ENCODE measurements at places on chromosomes 7 and 10.
A peak's percentile ranks its signal among the peaks of the same experiment; 100 is the strongest.

GRCh38 chr10:5811387-5811821 is 1.8 kb downstream of the GDI2 start:
- no peak for DNase-seq

DNA sequence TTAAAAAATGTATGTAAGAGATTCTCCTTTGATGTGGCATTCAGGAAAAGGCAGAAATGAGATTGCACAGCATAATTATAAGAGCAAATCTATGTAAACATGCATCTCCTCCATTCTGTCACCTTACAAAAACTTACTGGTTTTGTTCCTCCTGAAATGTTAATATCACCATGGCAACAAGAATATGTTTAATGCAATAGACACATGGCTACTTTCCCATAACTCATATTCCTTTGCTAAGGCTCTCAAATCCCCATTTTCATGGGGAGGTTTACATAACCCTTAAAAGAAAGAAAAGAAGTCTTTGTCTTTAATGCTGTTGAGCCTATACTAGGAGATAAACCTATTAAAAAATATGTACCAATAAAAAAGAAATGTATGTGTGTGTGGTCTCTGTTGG is 136.2 kb downstream of the ANK3 start:
- DNase-seq = no peak

DNA sequence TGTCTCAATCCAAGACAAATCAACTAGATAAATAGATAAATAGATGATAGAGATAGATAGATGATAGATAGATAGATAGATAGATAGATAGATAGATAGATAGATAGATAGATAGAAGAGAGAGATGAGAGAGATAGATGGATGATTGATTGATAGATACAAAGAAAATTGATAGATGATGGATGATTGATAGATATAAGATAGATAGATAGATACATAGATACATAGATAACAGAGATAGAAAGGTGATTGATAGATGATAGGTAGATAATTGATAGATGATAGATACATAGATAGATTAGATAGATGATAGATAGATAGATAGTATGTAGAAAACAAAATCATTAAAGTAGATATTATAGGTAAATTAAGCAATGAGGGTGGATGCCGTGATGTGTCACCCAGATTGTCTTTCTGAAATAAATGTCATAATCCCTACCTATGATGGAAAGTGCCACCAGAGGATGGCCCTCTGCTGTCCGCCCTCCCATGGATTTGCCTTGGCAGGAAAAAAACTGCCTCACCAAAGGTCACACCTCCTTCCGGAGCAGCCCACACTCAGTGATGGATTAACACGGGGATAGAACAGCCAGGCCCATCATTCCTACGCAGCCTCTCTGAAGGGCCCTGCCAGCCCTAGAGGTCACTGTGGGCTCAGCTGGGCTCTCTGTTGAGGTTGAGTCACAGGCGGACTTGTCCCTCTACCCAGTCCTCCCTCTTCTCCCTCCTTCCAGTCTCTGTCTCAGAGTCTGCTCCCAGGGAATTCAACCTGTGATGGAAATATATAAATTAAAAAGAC is 50.8 kb downstream of the KCNH2 start:
- DNase-seq = no peak

DNA sequence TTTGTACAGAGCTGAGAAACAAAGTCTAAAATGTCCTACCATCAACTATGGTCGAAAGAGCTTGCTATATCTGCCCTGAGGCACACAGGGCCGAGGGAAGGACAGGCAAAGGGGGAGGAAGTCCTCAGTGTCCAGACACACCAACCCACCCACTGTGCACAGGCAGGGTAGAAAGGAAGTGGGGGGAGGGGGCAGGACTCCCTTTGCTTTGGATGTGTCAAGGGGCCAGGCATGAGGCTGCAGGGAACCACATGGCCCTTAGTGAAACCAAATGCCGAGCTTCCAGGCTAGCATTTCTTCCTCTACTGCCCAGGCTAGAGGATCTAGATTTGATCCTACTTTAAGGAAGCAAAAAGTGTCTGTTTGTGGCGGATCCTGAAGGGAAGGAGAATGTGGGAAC is 28.6 kb downstream of the KCNH2 start:
- DNase-seq = peak; percentile 47

- no peak for DNase-seq
Measured at GRCh38 chr10:31583293-31583692, 264.3 kb downstream of the ZEB1 start.

DNA sequence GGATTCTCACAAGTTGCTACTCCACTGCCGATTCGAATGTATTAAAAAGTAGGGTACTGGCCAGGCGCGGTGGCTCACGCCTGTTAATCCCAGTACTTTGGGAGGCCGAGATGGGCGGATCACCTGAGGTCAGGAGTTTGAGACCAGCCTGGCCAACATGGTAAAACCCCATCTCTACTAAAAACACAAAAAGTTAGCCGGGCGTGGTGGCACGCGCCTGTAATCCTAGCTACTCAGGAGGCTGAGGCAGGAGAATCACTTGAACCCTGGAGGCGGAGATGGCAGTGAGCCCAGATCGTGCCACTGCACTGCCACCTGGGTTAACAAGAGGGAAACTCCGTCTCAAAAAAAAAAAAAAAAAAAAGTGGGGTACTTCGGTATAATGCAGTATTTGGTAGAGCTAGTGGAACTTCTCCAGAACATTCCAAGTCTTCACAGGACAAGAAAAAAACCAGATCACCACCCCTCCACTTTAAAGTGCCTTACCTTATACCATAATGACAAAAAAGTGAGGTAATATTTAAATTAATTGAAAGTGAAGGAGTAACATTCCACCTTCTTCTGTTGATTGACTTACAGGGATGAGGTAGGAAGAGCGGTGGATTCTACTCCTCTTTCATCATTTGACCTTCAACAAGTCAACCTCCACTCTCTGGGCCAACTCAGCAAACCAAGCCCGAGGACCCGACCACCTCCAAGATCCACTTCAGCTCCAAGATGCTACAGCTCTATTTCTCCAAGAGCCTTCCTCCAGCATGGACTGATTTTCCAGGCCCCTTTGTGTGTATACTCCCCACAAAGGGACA is 2.0 kb downstream of the BAZ1B start:
- DNase-seq = peak; percentile 30

GRCh38 chr7:135238112-135238744 is 4.6 kb downstream of the STRA8 start:
- DNase-seq = no peak

GRCh38 chr10:68572151-68572550 is 12.0 kb downstream of the TET1 start:
- DNase-seq = no peak

DNA sequence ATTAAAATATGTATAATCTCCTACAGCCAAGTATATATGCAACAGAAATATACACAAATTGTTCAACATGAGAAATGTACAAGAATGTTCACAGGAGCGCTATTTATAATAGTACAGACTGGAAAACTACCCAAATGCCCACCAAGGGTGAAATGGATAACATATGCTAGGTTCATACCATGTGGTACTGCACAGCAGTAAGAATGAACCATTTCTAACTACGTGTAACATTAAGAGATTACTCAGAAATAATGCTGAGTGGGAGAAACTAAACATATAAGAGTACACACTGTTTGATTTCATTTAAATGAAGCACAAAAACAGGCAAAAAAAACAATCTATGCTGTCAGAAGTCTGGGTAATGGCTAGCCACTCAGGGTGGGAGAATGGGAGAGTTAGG is 45.8 kb downstream of the RNLS start:
- no peak for DNase-seq

- no peak for DNase-seq
Measured at GRCh38 chr7:143230602-143231457, 9.0 kb downstream of the TAS2R40 start.

- DNase-seq = no peak
Measured at GRCh38 chr10:63716016-63716580, 194.9 kb downstream of the REEP3 start.

- DNase-seq = no peak
Measured at GRCh38 chr7:102913826-102914225, 1.0 kb downstream of the LRRC17 start.

DNA sequence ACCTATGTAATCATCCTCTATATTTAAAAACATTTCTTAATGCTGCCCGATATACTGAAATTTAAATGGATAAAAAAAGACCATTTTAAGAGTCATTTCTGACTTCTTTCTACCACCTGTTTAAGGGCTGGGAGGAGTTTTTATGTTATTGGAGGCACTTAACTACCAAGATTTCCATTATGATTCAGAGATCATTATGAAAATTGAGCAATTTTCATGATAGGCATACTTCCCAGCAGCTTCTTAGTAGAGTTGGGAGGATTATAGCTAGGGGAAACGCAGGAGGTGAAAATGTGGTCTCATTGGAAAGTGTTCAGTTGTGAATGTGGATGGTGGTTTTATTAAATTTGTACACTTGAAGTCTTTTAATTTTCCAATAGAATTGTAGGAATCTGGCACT is 28.4 kb upstream of the FAM204A start:
- DNase-seq = no peak

- no peak for DNase-seq
Measured at GRCh38 chr10:34413214-34413613, 401.9 kb downstream of the PARD3 start.

DNA sequence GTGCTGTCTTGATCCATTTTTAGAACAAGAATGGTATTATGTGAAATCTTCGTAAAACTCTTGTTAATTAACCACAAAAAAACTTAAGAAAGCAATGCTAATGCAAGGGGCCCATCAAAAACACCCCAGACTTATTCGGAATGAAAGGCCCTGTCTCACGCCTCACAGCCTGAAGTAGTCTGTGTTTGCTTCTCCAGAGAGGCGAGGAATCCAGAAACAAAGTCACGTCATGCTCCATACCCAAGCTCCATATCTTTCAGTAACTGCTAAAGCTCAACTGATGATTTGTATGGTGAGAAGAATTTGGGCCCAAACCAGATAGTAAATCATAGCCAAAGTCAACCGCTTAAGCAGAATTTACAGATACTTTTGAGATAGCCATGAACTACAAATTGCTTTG is 155.4 kb downstream of the ATE1 start:
- no peak for DNase-seq

- no peak for DNase-seq
Measured at GRCh38 chr7:102008535-102009262, 191.3 kb downstream of the CUX1 start.

- no peak for DNase-seq
Measured at GRCh38 chr10:128080641-128081040, 45.6 kb downstream of the MKI67 start.

GRCh38 chr7:112071856-112072255 is 134.3 kb downstream of the DOCK4 start:
- DNase-seq = no peak

GRCh38 chr7:92809760-92810573 is 26.4 kb downstream of the CDK6 start:
- DNase-seq = no peak

DNA sequence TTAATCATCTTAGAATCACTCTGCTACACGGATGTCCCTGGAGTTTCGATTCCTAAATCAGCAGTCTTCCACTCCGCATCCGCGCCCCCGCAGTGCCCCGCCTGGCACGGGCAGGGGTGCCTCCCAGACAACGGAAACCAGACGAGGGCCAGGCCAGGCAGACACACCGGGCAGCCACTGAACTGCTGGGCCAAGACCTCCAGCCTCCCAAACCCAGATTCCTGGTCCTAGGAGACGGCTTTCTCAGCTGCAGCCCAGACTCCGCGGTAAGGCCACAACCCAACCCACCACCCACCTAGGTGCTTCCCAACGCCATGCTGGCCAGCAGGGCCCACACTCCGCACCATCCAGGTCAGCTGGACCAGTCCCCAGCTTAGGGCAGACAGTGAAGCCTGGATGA is 33.2 kb downstream of the MAD1L1 start:
- DNase-seq = no peak

DNA sequence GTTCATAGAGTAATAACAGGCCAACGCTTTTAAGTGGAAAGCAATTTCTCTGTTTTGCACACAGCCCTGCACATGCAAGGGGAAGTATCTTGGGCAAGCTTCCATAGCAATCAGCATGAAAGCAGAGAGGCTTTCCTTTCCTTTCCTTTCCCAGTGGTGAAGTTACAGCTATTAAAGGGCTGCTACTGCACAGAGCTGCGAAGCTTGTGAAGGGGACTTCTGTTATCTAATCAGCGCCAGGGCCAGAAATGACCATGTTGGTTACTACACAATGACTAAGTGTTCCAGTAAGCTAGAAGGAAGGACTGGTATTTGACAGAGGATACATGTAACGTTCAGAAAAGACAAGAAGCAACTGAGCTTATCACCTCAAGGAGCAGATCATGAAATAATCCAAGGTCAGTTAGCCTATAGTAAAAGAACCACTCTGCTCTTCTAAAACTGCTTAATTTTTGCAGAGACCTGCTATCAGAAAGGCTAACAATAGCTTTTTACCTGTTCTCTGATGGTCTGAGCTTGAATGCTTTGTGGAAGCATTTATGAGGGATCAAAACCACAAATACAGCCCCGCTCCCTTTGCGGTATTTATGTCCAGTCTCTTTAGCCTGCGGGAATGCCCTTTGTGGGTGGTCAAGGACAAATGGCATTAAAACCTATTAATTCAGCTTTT is 45.9 kb downstream of the SGMS1 start:
- no peak for DNase-seq

DNA sequence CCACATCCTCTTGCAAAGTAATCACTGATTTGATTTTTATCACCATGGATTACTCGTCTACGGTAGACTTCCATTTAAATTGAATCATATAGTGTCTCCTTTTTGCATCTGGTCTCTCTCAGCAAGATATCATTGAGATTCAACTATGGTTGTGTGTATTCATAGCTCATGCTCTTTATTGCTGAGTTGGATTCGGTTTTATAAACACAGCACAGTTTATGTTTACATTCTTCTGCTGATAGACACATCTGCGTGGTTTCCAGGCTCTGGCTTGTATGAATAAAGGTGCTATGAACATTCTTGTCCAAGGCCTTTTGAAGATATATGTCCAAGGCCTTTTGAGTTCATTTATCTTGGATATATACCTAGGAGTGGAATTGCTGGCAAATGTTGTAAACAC is 356.5 kb upstream of the CELF2 start:
- no peak for DNase-seq

- no peak for DNase-seq
Measured at GRCh38 chr7:45589061-45589460, 14.9 kb downstream of the ADCY1 start.

DNA sequence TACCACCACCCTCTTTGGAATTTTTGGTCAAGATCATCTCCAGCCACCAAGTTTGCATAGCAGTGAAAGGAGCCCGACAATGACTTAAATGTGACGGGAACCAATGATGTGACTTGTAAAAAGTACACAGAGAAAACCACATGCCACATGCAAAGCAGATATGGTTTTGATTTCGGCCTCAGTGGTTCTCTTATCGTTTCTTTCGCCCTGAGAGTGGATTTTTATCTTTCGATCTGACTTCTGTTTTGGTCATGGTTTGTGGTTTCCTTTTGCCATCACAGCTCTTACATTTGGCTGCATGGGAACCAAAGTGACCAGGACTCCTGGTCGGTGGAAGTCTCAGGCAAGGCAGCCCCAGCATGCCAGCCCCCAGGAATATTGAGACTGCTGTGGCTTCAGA is 31.5 kb downstream of the TCF7L2 start:
- no peak for DNase-seq

- DNase-seq = no peak
Measured at GRCh38 chr7:43625453-43625852, 42.5 kb downstream of the STK17A start.

- no peak for DNase-seq
Measured at GRCh38 chr7:51613911-51614357, 297.3 kb upstream of the COBL start.

GRCh38 chr7:50333221-50333651 is 28.7 kb downstream of the IKZF1 start:
- DNase-seq = no peak

- no peak for DNase-seq
Measured at GRCh38 chr10:121221072-121221471, 369.9 kb downstream of the WDR11 start.

Data from chondrocyte (in vitro differentiated cells).